Effector CD4-positive, alpha-beta T cell (primary cell): ENCODE measurements at places on chromosomes 16 and 17.

DNA sequence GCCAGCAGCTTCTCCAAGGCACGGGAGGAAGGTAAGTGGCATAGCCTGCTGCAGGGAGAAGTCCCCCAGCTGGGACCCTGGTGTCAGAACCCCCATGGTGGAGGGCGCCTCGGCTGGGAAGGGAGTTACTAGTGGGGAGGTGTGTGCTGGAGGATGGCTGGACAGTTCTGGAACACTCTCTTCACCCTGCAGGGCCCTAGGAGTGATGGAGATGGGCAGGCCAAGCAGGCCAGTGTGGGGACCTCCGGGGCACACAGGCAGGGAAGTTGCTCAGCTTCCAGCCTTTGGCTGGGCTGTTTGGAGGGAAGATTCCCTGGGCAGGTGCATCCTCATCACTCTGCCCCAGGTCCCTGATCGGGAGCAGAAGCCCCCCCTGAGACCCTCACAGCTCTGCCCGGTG, 696 bp downstream of the C17orf99 start:
- DNase-seq: no peak

DNA sequence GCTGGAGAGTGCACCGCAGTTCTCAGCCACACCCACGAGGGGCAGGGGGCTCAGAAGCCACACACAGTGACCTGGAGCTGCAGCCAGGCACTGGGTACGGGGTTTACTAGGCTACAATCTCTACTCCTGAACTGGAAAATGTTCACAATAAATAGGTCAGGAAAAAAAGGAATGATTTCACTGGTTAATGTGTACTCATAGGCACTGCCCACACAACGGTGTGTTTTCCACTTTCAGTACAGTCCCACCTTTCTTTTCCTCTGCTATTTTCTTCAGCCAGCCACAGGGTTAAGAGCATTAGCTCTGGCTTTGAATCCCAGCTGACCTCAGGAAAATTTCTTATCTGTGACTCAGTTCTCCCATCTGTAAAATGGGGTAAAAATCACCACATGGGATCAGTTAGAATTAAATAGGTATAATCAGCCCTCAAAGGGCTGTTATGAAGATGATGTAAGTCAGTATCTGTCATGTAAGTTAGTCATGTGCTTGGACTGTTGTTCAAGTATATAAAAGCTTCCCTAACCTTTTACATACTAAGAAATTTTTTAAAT, 35.7 kb downstream of the ZCCHC14 start:
- no peak for DNase-seq

GRCh38 chr16:64718486-64718885, 403.4 kb downstream of the CDH11 start:
- DNase-seq: no peak

DNA sequence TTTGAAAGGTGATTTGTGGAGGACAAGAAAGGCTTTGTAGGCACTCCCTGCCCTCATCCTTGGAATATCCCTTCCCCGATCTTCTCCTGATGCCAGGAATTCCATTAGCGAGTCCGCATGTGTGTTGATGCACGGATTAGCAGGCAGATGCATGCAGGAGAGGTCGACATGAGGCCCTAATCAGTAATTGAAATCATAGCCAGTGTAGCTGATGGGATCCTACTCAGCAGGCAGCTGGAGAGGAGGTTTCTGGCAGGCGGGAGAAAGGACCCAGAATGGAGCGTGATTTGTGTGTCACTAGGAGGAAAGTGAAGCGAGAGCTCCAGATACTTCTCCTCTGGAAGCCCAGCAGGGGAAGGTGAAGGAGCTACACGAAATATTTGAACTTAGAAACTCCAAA, 196.3 kb upstream of the CDH11 start:
- DNase-seq: no peak

- no peak for DNase-seq
Measured at GRCh38 chr16:58884141-58884540, 150.0 kb upstream of the GOT2 start.
